Activated CD8-positive, alpha-beta memory T cell treated with anti-CD3 and anti-CD28 coated beads for 4 hours (primary cell): ENCODE measurements at places on chromosomes 4 and X.

DNA sequence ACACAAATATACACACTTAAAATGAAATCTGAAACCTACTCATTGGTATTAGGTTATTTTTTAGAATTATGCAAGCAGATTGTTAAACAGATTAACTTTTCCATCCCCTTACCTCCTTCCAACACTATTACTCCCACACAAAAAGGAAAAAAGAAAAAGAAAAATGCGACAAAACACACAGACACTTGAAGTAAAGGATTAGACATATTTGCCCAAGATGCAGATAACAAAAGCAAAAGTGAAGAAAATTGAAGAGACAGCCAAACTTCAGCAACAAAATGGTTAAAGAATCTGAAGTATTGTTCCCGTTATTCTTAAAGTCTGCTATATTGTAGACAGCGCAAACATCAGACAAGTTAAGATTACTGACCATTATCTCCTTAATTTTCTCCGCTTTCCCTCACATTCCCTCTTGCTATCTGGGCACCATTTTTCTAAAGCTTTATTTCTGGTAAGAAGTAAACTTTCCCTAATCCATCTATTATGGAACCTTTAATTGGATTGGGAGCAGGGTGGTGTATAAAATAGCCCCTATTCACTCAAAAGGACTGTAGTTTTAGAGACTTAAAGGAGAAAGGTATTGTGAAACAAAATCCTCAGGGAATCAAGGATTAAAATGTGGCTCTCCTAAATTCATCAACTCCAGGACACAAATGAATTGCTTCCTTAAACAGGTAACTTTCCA is 34.7 kb upstream of the MAB21L2 start:
- DNase-seq, result no peak

- DNase-seq, result no peak
Observed at GRCh38 chrX:150405006-150405405, 41.9 kb downstream of the MAMLD1 start.

DNA sequence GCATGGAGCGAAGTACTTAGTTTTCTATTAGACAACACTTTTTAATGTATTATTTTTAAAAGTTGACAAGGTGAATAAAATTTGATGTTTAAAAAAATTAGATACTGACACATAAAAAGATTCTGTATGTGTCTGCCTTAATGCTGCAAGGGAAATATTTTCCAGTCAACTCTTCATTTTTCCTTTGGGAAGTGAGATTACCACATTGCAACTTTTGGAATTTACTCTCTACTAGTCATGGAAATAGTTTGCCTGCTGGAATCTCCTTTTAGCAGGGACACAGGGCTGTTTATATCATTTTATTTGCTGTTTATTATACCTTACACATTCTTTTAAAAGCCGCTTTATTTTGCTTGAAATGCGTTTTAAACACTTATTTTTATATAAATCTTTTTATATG is 135.1 kb downstream of the MID1 start:
- DNase-seq, result no peak

GRCh38 chr4:20809812-20810211 is 109.6 kb downstream of the PACRGL start:
- no peak for DNase-seq

DNA sequence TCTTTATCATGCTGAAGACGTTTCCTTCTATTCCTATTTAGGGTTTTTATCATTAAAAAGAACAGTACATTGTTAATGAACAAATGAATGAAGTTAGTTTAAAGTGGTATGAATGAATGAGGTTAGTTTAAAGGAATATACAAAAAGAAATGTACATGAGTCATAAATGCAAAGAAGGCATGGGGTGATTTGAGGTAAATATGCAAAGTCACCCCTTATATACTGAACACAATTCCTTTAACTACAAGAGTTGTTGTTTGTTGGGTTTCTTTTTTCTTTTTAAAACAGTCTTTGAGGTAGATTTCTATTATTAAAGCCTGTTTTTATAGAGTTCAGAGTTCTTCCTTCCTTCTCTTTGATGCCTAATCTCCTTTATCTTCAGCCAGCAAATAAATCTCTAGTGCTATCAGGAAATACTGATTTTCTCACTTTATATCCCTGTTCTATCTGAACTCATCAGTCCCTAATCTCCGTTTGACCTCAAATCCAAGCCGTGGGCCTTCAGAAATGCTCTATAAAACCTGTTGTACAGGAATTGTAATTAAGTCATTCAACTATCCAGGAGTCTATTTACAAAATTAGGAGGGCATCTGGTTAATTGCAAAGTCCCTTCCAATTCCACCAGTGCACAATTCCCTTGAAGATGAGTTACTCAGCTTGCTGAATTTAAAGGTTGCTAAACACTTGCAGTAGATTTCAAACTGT is 31.6 kb upstream of the ABCG2 start:
- no peak for DNase-seq

DNA sequence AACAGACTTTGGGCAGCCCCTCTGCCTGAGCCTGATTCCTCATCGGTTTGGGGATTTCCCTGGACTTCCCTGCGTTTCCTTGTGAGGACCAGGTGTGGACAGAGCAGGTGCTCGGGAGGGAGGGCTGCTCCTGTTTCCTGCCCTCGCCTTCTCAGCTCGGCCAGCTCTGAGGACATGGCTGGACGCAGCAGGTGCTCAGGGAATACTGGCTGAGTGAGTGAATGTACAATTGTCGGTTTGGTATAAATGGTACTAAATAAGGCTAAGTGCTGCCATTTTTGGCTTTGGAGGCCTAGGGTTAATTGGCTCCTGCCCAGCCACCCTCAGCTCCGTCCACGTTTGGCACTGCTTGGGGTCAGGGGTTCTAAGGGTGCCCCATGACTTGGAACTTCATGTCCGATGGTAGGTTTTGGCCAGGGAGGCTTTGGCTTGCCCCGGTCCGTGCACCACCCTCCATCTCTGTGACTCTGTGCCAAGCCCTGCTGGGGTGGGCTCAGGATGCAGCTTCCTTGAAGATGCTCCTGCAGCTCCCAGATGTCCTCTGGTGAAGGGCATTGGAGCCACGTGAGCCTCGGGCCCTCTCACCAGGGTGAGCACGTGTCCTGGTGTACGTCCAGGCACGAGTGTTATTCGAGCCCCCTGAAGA is 45.0 kb upstream of the NKX1-1 start:
- no peak for DNase-seq

GRCh38 chrX:53086464-53086863 is 4.3 kb downstream of the TSPYL2 start:
- DNase-seq, result no peak

- no peak for DNase-seq
Observed at GRCh38 chr4:184424993-184425758, 49.2 kb downstream of the IRF2 start.
